Central memory CD4-positive, alpha-beta T cell (primary cell): ENCODE measurements at places on chromosomes 1 and 21.

GRCh38 chr1:155990005-155990739 lies 11.8 kb upstream of the ARHGEF2 start:
- no peak for DNase-seq

GRCh38 chr1:6367381-6368012 lies 26.1 kb downstream of the ACOT7 start:
- DNase-seq = no peak

GRCh38 chr1:202540014-202540413 lies 170.2 kb downstream of the SYT2 start:
- DNase-seq = no peak

GRCh38 chr1:8315573-8316475 lies 2.1 kb upstream of the SLC45A1 start:
- DNase-seq = no peak

- no peak for DNase-seq
These were observed 40.0 kb upstream of the CD101 start for GRCh38 chr1:116961606-116962005.

GRCh38 chr1:48726557-48727215 lies 50.0 kb downstream of the BEND5 start:
- no peak for DNase-seq

DNA sequence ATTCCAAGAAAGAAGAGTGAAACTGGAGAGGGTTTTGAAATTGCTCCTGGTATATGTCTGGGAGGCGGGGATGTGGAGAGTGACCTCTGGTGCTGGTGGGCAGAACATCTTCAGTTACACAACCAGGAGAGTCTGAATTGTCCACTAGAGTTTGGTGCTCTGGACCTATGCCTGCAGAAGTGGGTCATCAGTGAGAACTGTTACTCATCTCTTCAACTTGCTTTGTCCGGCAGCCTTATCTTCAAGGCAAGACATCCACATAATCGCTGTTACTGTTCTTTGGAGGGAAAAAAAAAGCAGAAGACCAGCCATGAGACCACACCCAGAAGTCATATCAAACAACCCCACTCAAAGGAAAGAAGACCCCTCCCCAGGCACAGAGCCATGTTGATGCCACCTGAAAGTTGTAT lies 14.9 kb downstream of the SH2D1B start:
- DNase-seq = no peak

DNA sequence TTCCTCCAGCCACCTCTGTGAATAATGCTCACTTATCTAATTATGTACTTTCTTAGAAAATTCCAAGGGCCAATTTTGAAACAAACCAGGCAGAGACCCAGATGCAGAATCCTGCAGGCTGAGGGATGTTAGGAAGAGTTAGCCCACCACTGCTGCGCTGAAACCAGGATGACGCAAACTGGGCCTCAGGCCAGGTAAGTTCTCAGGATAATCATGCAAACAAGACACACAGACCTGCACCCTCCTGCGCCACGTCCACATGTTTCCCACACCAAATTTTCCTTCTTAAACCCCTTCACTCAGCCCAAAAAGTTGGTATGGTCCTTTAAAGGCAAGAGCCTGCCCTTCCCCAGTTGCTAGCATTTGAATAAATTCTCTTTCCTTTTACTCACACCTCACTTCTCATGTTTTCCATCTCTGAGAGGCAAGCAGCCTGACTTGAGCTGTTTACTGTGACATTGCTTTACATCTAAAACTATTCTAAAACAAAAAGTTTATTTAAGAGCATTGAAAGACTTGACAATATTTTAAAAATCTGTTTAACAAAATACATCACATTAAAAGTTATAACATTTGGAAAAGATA lies 887.1 kb downstream of the LRRIQ3 start:
- no peak for DNase-seq

DNA sequence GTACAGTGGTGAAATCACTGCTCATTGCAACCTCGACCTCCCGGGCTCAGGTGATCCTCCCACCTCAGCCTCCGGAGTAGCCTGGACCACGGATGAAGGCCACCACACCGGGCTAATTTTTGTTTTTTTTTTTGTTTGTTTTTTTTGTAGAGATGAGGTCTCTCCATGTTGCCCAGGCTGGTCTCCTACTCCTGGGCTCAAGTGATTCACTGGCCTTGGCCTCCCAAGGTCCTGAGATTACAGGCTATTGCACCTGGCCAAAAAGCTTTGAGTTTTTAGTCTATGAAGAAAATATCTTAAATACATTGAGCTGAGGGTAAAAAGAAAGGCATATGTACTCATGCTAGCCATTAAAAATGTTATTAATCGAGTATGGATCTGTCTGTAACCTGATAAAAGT lies 3.6 kb downstream of the TMEM50A start:
- DNase-seq = no peak

DNA sequence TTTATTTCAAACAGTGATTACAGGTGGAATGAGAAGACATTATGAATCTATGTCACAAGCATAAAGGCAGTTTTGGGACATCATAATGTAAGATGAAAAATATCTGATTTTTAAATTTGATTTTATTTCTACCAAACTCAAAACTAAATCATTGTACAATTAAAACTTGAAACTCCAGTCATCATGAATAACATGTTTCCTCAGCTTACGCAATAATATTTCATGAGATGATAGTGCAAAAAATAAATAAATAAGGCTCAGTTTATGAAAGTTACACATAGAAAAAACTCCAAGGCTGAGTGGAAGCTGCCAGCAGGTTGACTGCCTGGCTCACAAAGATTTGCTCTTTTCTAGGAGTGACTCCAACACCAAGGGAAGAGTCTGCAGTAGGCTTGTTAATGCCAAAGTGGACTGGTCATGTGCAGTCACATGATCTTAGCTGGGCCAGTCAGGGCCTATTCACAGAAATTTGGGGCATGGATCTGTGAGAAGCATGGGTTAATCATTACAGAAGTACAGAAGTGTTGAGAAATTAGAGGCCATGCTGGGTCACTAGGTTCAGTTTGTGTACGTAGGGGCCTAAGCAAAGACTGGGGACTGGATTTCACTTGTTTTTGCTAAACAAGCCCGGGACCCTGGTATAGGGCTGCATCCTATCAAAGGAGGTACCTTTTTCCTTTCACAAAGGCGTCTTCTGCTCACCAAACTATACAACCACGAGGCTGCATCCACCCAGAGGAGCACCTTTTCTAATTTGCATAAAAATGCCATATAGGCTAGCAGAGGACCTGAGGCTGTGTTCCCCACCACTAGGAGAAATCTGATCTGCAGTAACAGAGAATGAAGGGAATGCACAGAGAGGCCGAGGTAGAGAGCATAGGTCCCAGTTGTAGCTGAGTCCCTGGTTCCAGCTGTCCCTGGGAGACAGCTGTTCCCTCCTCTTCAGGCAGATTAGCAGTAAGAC lies 4.9 kb upstream of the ABCA4 start:
- DNase-seq = no peak

DNA sequence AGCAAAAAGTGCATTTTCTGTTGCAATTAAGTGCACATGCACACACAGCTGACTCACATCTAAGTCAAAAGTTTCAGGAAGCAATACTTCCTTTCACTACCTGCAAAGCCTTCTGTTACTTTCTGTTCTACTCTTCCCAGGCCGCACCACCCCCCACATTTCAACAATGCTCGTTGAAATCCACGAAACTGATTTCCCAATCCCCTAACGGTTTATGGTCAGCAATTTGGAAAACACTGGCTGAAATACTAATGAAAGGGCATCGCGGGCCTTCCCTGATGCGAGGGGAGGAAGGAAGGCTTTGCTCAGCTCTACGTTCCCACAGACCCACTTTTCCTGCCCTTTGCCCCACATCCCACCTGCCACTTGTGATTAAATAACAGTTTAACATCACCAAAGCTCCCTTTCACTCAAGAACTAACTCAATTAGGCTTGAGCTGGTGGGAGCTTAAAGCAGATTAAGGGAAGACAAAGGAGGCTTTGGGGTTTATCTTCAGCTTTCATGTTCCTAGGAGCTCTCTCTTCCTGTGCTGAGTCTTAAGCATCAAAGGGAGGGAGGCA lies 243.2 kb upstream of the RAB4A start:
- no peak for DNase-seq

DNA sequence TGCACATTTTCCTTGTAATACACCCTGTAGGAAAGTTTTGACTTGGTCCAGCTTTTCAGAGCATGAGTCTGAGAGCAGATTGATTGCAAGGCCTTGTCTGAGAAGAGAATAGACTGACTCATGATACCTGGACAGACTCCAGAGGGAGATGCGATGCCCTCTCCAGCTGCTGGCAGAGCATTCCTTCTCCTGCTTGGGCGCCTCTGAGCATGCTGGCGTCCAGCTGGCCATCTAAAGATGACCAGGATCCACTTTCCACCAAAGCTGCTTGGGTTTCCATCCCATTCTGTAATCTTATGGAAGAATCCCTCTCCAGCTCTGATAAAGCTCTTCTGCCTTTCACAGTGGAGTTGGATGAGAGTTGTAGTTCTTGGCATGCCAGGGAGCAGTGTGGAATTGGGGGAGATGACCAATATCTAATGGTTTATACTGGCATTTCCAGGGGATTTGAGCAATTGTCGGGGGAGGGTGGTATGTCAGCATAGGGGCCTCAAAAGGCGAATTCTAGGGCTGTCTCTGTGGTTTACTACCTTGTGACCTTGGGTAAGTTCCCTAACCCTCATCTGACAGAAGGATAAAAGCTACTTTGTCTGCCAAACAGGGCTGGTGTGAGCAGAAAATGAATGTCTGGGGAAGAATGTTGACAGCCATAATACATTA lies 19.5 kb downstream of the SZRD1 start:
- no peak for DNase-seq

DNA sequence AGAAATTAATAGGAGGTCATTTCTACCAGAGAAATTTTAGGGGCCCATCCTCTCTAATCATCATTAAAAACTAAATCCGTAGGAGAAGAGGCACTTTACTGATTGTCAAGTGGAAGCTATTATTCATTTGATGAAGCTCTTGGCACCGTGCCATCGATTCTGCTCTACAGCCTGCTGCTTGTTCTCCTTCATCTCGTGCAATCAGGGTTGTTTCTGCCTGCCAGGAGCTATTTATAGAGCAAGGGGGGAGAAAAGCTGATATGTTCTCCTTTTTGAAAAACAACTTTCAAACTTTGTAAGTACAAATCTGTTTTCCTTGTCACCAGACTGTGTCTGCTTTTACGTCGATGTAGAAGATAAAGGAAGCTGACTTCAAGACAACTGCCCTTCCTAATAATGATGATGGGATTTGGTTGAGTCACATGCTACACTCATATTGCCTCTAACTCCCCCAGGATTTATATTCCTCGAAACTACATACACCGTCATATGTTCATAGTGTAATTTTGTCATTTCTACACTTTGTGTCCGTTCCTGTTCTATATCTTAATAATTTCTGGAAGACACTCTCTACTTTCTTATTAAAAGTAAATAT lies 169.6 kb upstream of the LHX8 start:
- DNase-seq = no peak

DNA sequence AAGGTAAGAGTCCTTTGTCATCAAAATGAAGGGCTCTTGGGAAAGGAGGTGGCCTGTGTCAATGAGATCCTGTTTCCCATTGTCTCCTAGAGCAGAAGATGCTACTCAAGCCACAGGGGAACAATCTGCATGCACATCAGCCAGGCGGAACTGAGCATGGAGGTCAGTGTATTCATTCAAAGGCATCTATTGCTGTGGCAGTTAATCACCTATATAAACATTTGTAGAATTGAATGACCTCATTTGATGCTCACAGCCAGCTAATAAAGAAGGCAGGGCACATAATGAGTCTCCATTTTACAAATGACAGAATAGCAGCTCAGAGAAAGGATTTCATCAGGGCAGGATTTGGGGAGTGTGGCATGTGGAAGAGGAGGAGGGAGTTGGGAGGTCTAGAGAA lies 5.7 kb upstream of the FYB2 start:
- no peak for DNase-seq

- DNase-seq = no peak
These were observed 69.8 kb downstream of the TBX15 start for GRCh38 chr1:118918230-118918939.

DNA sequence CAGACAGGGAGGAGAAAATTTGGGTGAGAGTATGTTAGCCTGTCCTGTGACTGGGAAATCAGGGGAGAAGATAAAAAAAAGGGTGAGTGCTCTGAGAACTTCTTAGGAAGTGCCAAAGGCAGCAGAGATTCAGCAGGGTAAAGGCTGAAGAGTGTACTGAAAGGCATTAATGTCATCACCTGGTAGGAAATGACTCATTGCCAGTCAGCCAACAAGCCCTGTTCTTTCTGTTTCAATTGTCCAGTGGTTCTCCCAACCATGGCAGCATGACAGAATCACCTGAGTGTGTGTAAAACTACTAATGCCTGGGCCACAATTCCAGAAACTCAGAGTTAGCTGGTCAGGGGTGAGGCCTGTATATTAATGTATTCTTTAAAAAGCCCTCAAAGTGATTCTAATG lies 83.5 kb downstream of the INTS7 start:
- no peak for DNase-seq

DNA sequence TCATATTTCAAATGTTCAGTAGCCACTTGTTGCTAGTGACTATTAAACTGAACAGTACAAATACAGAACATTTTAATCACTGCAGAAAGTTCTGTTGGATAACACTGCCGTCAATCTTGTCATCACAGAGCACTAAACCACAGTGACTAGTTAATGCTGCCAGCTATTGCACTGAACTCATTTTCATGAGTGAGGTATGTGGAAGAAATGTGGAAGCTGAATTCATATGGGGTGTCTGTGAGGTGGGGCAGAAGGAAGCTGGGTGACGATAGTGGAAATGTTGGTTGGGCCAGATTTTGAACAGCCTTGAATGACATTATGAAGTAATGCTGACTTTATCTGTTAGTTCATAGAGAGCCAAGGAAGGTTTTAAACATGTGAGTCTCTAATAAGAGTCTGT lies 49.6 kb downstream of the OSBPL9 start:
- no peak for DNase-seq

DNA sequence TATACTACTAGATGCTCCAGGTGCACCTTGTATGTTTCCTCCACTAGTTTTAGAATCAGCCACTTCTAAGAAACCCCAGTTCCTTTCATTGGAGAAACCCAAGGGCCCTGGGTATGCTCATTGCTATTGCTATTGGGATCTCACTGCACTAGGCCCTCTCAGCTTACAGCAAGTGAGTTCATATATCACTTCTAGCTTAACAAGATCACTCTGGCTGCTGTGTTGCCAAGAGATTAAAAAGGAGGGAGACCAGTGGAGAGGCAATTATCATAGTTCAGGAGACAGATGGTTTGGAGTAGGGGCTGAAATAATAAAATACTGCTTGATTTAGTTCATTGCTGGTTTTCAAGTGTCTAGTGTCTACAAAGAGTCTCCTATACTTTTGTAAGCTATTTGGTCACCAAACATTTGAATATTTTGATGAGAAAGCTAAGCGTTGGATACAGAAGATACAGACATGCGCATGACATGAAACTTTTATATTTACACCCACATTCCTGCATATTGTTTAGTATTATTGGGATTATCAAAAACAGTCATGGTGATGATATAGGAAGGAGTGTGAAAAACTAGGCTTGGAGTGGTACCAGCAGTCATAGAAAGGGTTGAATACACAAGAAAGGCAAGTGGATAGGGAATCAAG lies 671.9 kb downstream of the ADGRL2 start:
- DNase-seq = no peak
